Activated T-cell treated with anti-CD3 and anti-CD28 coated beads, Interleukin-2, amount 50 U/mL, for 72 hours (primary cell): ENCODE measurements at places on chromosomes 4 and X. TPM values are rescaled to one million over a fixed set of nuclear protein-coding genes. Genes with fewer than 3 reads are reported as not detected.

GRCh38 chr4:27714073-27714472 is 853.4 kb downstream of the STIM2 start:
- no peak overlapping the region for H3K27ac ChIP-seq
- H3K27me3 ChIP-seq: no peaks in the 10 kb centered on the region
- no peak overlapping the region for H3K4me3 ChIP-seq
- no peak for DNase-seq

DNA sequence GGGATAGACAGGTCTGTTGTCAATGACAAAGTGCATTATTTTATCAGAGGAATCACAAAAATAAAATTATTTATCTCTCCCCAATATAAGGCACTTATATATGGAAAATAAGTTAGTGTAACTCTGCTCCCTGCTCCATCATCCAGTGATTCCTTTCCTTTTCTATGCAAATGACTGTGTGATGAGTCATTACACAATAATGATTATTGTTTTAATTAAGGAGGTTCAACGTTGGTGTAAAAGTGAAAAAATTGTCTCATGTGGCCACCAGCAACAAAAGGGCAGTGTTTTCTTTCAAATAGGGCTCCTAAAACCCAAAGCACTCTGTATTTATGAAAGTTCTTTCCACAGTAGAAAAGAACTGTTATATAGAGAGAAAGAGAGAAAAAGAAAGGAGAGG is 16.7 kb downstream of the SLC7A11 start:
- H3K36me3 ChIP-seq: no peaks in the 10 kb centered on the region
- H3K4me3 ChIP-seq: no peak overlapping the region
- no peak for DNase-seq
- no peak overlapping the region for H3K27ac ChIP-seq
- no peaks in the 10 kb centered on the region for H3K27me3 ChIP-seq
- no peaks in the 10 kb centered on the region for H3K4me1 ChIP-seq

The KLHL15 gene
- total RNA-seq: 17.9 TPM

DNA sequence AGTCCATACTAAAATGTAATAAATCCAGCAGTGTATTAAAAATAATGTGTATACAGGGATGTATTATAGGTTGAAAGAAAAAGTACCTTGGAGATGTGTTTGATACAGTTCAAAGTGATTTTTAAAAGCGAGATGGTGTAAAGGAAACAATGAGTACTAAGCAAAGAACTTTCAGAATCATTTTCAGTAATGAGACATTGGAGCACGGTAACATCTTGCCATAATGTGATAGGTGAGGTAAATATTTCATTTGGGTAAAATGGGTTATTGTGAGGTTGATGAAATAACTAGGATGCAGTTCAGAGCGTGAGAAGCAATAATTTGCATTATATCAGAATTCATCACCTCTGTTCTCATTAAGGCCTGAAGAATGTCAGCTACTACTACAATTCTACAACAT is 25.9 kb downstream of the EIF2S3 start:
- H3K4me3 ChIP-seq: peak overlapping the region; percentile 75
- peaks cover 34% of the 10 kb centered on the region for H3K4me1 ChIP-seq
- peak overlapping the region; percentile 97 for H3K27ac ChIP-seq
- no peaks in the 10 kb centered on the region for H3K27me3 ChIP-seq

- no peak overlapping the region for H3K4me3 ChIP-seq
- DNase-seq: no peak
- no peaks in the 10 kb centered on the region for H3K27me3 ChIP-seq
- H3K27ac ChIP-seq: no peak overlapping the region
Observed at GRCh38 chr4:35649778-35650177, 594.5 kb downstream of the ARAP2 start.

The CENPVL2 gene
- not detected for total RNA-seq

The ADAMTS3 gene
- not detected for total RNA-seq

- H3K4me1 ChIP-seq: no peaks in the 10 kb centered on the region
- no peaks in the 10 kb centered on the region for H3K36me3 ChIP-seq
- no peak overlapping the region for H3K27ac ChIP-seq
- H3K4me3 ChIP-seq: no peak overlapping the region
- no peak for DNase-seq
- H3K27me3 ChIP-seq: no peaks in the 10 kb centered on the region
Observed at GRCh38 chr4:60128888-60129287, 1071.2 kb upstream of the ADGRL3 start.

DNA sequence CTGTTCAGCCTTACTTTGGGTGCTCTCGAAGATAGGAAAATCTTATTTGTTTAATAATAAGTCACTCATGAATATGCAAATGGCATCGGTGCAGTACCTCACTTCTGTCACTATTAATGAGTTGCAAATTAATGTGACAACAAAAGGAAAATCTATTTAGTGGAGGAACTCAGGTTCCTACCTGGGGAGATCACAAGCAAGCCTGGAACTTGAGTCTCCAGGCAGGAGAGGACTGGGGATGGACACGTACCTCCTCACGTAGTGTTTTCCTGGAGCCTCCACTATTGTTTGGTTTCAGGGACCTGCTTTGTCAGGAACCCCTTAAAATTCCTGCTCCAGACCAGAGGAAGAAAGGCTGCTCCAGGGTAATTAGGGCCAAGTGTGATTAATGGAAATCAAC is 82.1 kb downstream of the BCOR start:
- no peaks in the 10 kb centered on the region for H3K36me3 ChIP-seq
- DNase-seq: no peak
- no peak overlapping the region for H3K27ac ChIP-seq
- H3K27me3 ChIP-seq: peaks cover 20% of the 10 kb centered on the region
- peaks cover 24% of the 10 kb centered on the region for H3K4me1 ChIP-seq
